ENCODE measurements at places on chromosomes 7 and 10.

- peak; percentile 51 for DNase-seq
Measured at GRCh38 chr7:38215735-38216670, 38.0 kb downstream of the STARD3NL start.

- no peak for DNase-seq
Measured at GRCh38 chr10:32070645-32071044, 14.4 kb upstream of the KIF5B start.

DNA sequence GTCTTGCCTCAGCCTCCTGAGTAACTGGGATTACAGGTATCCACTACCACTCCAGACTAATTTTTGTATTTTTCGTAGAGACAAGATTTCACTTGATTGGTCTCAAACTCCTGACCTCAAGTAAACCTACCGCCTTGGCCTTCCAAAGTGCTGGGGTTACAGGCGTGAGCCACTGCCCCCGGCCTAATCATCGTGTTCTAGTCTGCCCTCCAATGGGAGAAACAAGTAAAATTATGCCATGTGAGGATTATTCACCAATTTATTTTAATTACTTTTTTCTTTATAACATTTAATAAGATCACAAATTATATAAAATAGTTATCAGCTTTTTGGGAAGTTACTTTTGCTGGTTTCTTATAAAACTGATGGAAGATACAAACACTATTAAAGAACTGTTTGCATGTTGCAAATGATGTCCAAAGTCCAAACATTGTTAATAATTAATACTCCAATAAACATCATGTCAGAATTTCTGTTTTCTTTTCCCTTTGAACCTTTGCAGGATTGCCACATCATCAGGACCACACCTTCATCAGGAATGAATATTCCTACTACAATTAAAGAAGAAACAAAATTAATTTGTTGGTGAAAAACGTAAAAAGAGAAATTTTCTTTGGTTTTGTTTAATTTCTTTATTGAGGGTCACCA lies 786 bp upstream of the AKR1C4 start:
- no peak for DNase-seq

- DNase-seq, result no peak
Measured at GRCh38 chr10:14658331-14659127, 116.2 kb downstream of the FAM107B start.

GRCh38 chr7:28447071-28447470 lies 34.8 kb downstream of the CREB5 start:
- no peak for DNase-seq

DNA sequence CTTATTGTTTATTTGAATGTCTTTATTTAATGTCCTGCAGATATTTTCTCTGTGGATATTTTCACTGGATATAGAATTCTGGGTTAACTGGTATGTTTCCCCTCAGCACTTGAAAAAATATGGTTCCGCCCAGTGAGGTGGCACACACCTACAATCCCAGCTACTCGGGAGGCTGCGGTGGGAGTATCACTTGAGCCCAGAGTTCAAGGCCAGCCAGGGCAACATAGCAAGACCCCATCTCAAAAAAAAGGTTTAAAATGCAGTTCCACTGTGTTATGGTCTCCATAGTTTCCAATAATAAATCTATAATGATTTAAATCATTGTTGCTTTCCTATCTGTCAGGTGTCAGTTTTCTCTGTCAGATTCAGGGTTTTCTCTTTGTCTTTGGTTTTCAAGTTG lies 165.5 kb upstream of the STK17A start:
- DNase-seq, result no peak
